ENCODE measurements at places on chromosomes 3 and 15.

- no peak for DNase-seq
Observed at GRCh38 chr15:68609629-68610028, 30.8 kb downstream of the CORO2B start.

DNA sequence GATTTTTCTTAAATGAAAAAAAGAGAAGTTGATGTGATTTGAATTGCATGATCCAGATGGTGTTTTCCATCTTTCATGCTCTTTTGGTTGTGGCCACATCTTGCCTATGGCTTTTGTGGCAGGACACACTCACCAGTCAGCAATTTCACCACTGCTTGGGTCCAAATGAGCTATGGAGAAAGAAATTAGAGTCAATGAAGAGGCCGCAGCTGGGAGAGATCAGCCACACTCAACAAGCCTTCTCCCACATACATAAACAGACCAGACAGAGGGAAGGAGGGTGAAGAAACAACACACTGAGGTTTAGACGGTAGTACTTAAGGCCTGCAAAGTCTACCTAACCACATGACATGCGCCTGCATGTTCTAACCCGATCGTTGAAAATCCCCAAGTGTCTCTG, 110.7 kb upstream of the CDIN1 start:
- no peak for DNase-seq

DNA sequence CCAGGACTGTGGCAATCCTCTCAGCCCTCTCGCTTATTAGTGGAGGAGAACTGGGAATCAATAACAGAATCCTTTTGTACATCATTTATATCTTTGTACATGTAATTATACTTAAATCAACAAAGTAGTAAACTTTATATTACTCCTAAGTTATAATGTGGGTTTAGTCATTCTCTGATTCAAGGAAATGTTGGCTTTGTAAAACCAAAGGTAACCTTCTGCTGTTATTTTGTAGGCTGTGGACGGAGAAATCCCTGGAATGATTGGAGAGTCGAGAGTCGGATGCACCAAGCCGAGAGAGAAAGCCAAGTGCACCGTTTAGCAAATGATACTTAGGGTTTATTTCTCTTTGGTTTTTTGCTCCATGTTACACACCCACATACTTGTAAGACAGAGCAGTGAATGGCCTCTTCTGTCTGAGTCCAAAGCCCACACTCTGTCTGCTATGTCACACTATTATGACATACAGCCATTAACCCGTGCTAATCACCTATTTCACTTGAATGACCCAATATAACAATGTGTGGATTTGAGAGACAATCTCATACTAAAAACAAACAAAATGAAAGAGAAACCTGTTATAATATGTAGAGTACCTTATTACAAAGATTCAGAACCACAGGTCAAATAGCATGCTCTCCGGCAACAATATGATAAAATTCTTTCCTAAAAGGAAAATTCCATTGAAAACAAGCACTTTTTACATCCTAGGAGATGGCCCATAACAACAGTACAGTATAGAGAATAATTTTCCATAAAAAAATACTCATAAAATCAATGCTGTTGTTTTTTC, 72.2 kb downstream of the MECOM start:
- no peak for DNase-seq

DNA sequence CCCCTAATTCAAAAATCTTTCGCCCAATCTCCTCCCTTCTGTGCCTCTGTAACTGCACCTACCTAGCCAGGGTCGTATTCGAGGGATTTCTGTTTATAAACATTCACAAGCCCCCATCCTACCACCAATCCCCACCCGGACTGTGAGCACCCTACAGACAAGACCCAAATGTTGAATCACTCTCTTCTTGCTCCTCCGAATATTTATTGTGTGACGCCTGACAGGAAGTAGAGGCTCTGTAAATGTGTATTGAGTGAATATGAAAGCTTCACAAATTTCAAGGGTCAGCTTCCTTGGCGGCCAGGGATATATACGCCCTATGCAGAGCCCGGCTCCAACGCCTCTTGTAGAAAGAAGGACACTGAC, 1.6 kb downstream of the BDH1 start:
- no peak for DNase-seq

DNA sequence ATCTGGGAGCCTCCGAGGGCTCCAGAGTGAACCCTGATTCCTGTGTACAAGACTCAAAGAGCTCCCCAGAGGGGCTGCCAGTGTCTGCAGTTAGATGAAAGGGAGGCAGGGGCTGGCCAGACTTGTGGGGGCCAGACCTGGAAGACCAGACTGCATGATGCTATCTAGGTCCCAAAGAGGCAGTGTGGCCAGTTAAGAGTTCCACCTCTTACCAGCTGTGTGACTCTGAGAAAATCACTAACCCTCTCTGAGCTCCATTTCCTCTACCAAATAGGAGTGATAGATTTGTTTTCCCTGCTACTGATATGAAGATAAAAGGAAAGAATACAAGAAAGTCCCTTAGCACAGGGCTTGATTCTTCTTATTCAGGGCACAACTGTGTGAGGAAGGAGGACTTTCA, 29.0 kb downstream of the ACSBG1 start:
- DNase-seq: no peak

DNA sequence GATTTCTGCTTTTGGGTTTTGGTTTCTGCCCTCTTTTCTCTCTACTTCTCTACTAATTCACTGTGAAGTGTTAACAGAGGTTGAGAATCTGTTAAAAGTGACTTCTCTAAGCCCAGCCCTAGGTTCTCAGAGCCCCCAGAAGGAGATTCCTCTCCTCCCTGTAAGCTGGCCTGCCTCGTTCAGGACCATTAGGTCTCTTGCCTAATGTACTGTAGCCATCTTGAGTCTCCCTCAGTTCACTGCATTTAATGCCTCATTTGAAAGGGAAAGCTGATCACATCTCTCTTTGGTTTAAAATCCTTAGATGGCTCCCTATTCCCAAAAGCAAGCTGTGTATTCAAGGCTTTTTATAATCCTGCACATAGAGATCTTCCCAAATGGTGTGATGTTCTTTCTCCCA, 16.3 kb downstream of the RTP1 start:
- DNase-seq: no peak

- DNase-seq: no peak
Observed at GRCh38 chr3:142213298-142213697, 12.1 kb downstream of the GK5 start.

- no peak for DNase-seq
Observed at GRCh38 chr15:89976246-89976600, 24.9 kb upstream of the ZNF710 start.

DNA sequence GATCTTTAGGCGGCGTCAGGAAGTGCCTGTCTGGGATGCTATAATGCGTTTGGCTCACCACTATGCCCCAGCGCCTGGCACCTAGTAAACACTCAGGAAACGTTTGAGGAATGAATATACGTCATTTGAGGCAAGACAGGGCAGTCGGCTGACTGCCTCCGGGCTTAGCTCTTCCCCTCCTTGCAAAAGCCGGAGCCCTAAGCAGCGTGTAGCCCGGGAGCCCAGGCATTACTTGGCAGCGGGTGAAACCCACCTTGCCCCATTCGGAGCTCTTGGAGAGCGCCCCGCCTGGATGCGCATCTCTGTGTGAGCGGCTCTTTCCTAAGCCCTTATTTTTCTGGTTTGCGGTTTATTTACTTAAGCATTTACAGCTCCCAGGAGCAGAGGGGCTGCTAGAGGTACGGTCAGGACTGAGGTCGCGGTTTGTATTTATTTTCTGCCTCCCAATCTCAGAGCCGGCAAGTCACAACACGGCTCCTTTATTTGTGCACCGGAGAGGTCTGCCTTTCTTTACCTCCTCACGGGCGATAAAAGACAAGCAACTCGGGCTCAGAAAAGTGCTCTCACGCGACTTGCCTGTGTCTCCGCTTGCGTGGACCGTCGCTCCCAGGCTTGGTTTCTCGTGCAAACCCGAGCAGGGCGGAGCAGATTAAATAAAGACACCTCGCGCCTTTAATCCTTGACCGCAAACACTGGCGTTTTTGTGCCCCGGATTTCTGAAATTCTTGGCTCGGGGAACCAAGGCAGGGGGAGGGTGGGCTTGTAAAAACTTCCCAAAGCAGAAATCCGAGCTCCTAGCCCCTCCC, 737 bp upstream of the ITPR1 start:
- DNase-seq: peak; percentile 33

- DNase-seq: no peak
Observed at GRCh38 chr15:95603802-95604201, 726.7 kb upstream of the NR2F2 start.

DNA sequence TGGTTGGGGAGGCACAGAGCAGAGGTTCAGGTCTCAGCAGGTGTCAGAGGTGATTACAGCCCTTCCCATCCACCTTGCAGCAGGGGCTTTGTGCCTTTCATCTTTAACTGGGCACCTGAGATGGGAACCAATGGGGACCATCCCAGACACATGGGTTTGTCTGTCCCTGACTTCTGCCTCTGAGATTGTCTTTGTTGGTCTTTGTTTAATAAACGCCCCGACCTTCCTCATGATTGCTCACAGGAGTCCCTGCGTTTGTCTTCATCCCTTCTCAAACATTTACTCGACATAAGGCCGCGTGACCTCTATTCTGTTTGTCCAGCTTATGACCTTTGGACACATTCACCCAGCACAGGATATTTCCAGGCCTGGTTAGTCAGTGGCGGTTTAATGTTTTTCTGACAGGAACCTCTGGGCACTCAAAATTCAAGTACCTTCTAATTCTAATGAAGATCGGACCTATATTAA, 5.9 kb downstream of the ZSCAN2 start:
- DNase-seq: no peak

DNA sequence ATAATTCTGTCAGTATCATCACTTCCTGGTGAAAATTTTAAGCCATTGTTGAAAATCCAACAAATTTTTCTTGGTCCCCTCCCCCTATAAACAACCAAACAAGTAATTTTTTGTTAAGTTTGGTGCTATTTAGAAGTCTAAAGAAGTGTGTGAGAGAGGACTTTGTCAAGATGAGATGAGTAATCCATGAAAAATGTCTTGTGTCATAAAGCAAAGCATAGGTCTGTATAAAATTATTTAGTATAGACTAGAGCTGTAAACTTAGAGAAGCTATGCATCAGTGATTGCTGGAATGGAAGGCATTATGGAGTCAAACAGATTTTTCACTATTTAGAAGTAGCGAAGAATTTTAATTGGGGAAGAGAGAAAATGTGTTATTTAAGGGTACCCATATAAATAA, 31.4 kb downstream of the MAPK6 start:
- no peak for DNase-seq

DNA sequence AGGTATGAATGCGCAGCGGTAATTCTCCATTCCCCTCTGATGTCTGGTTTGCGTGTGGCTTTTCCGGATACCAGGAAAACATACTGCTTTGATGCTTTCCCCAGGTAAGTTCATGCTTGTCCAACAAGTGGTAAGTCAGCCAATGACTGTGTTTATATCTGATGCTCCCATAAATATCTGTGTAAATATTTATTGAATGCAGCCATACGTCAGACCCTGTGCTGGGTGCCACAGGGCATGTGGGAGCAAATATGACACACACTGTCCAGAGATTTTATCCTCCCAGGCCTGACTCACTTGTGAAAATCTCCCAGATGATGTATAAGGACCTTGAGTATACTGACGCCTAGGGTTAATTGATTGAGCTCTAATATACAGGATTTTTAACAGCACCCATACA, 29.6 kb upstream of the CEMIP start:
- no peak for DNase-seq

DNA sequence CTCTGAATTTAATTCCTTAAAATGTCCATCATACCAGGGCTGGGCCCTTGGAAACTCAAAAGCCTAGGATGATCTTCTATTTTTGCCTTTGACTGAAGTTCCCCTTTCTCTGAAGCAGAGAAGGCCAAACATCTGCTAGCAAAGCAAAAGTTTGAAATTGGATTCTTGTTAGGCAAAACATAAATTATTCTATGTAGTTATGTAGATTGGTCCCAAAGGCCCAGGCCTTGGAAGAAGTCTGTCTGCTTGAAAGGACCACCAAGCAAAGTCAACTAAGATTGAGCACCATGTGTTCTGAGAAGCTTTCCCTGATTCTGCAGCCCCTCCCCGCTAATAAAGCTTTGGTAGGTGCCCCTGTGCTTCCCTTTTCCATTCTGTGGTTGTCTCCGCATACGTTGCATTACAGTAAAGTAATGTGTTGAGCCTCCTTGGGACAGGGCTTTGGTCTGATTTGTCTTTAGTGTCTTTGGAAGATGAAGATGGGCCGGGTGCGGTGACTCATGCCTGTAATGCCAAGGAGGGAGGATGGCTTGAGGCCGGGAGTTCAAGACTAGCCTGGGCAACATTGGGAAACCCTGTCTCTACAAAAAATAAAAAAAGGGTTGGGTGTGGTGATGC, 56.4 kb downstream of the RPL39L start:
- no peak for DNase-seq

DNA sequence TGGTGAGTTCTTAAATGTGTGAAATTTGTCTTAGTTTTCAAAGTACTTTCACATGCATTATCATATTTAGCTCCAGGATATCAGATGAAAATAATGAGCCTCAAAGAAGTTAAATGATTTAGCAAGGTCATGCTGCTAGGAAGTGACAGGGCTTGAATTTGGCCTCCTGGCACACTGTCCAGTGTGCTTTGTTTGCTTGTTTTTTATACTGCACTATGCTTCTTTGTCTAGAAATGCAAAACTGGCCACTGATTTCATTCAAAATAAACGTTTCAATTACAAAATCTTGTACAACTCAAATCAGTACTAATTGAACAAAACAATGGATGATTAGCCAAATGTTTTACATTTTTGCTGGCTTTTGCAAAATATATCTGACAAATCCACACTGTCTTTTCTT, 583.3 kb upstream of the CBLB start:
- DNase-seq: no peak

DNA sequence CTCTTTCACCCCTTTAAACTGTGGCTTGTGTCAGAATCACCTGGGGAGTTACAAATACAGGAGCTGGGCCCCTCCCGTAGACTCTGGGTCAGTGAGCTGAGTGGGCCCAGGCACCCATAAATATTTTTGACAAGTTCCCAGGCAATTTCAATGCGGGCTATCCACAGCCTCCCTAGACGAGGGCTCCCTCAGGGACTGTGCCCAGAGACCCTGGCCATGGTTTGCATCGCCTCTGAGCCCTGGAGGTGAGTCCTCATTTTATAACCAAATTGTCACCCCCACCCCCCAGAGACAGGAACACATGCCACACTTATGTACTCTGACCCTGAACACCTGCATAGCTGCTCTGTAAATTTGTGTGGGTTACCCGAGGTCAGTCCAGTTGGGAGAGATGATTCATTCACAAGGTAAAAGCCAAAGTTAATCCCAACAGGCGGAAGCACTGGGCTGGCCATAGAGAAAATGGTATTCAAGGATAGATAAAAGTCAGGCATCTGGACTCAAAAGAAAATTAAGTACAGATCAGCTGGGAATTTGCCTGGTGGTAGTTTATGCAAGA, 146.5 kb upstream of the SLC6A11 start:
- no peak for DNase-seq

GRCh38 chr3:192931825-192932224, 14.2 kb upstream of the MB21D2 start:
- no peak for DNase-seq

DNA sequence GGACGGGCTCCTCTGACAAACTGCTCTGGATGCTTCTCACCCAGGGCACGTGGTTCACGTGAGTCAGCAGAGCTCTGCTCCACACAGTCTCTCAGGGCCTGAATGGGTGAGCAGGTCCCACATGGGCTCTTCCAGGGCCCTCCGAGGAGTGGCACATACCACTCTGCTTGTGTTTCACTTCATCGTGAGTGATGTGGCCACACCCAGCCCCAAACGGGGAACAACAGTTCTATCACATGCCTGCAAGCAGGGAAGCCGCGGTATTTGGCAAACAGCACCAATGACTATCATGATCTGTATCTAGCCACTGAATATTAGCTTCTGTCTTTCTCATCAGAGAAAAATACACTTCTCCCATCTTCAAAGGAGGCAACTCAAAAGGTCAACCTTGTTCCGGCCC, 352.8 kb downstream of the GABRG3 start:
- no peak for DNase-seq

- no peak for DNase-seq
Observed at GRCh38 chr3:42507761-42508335, 5.4 kb downstream of the VIPR1 start.

GRCh38 chr3:139309061-139309591, 34.7 kb upstream of the MRPS22 start:
- DNase-seq: no peak
